ENCODE measurements at places on chromosomes 2 and 18.

DNA sequence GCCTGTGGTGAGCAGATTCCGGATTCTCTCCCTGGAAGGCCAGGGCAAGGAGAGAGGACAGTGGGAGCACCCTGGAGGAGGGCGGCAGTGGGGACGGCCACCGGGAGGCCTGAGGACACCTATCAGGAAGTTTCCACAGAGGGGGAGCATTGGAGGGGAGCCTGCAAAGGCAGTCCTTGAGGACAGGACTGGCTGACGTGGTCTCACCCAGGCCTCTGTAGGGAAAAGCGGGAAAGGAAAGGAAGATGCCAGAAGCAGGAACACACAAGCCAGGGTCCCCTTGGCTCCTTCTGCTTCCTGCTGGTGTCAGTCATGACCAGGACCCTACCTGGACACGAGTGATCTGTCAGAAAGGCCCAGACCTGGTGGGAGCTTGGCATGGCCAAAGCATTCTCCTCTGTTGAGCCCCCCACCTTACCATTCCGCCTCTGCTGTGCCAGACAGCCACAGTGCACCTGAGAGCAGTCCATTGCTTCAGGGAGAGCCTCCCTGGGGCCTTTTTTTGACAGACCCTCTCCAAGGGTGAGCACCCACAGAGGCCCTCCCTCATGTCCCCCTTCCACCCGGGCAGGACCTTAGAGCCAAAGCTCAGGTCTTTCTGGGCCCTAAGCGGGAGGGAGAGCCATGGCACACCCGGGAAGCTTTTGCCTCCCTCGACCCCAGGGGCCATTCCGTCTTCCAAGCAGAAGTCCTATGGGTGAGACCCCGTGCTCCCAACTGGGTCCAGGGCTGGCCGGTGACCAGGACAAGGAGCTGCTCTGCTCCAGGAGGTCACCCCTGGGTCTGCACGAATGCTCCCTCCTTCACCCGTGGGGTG, 333.1 kb downstream of the DYSF start:
- DNase-seq = no peak

GRCh38 chr18:26489881-26490280, 58.5 kb downstream of the KCTD1 start:
- DNase-seq = no peak

DNA sequence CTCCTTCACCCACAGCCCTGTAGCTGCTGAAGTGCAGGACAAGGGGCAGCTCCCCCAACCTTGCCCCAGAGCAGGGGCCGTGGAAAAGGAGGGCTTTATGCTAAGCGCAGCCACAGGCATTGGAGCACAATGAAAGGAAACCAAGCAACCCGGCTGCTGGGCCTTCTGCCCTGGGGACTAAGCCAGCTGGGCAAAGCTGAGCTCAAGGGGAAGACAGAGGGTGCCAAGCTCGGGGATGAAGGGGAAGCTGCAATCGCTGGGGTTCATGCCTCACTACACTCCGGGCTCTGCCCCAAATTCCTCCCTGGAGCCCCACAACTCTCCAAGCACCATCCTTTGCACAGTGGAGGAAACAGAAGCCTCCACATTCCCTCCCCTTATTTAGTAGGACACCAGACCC, 12.4 kb downstream of the SFXN5 start:
- no peak for DNase-seq

DNA sequence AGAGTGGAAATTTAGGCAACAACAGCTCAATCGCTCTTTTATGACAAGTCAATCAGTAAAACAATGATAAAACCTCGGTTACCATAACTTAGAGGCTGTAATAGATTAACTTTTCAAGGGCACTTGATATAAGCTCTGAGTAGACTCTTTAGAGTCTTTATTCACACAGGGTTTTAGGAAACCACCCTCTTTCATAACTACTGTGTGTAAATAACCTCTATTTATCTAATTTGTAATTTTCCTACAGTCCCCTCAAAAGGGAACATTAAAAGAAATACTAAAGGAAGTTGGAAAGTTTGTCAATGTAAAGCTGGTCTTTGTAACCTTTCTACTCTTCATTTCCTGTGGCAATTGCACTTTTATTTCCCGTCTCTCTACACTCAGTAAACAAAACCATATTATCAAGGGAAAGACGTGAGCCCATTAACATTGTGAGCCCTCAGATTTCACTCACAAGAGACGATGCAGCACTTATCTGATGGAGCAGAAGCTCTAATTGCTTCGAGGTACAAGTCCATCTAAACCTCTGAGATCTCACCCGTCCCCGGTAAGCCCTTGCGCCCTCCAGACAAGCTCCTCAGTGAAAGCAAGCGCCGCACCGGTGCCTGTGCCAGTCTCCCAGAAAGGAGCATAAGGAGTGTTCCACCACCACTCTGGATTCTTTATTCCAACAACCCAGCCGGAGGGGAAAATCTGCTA, 1.1 kb upstream of the HOXD1 start:
- DNase-seq = no peak

Measured in HS-5 (cell line).